ENCODE measurements at places on chromosomes 7 and 10.

- no peak for DNase-seq
Observed at GRCh38 chr7:106603346-106603745, 57.6 kb downstream of the CCDC71L start.

GRCh38 chr10:34406463-34407323, 408.4 kb downstream of the PARD3 start:
- DNase-seq: no peak

DNA sequence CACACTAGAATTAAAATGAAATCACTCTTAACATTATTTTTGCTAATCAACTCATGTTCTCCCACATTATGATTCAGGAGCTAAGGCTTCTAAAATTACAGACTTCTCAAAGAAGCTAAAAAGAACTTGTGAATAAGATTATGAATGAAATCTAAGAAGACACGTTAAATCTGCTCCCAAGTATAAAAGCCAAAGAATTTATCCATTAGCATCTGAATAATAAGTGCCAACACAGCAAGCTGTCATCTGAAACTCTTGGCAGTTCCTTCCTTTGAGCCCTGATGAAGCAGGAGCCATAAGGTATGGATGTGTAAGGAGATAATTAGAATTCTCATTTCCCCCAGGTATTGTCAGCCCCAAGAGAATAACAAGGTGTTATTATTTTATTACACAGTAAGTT, 50.3 kb downstream of the TPK1 start:
- DNase-seq: no peak

GRCh38 chr10:126670056-126670894, at the start of gene C10orf90:
C10orf90 (minus strand) TSS chr10:126670693; CDS start chr10:126670480, 213 bp downstream.
- no peak for DNase-seq

DNA sequence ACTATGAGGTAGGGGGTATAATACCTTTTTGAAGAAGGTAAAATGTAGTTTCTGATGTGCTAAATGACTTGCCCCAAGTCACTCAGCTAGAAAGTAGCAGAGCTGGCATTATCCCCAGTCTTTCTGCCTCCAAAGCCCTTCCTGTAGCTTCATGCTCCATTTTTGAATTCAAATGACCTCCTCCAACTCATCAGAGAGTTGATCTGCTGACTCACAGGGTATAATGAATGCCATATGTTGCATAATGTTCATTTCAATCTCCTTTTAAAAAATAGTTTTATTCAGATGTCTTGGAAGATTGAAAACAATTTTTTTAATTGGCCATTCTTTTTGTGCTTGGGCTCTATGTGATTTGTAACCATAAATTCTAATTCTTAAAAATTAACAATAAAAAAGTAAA, 272.8 kb upstream of the IMMP2L start:
- DNase-seq: no peak

GRCh38 chr7:34087892-34088891, 182.9 kb downstream of the BMPER start:
- no peak for DNase-seq

DNA sequence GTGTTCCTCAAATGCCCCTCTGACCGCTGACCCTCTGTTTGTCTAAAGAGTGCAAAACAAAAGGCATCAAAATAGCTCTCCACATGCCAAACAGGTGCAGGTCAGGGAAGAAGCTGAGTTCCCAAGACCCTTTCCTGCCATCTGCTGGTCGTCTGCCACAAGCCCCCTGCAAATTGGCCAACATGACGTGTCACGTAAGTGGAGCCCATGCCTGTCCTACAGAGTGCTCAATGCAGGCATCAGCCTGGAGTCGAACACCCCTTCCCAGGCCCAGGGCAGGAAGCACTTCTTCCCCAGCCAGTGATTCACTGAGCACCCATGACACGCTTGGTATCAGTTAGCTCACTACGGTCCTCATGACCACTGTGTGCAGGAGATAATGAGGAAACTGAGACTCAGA, 14.1 kb downstream of the TMEM72 start:
- no peak for DNase-seq

DNA sequence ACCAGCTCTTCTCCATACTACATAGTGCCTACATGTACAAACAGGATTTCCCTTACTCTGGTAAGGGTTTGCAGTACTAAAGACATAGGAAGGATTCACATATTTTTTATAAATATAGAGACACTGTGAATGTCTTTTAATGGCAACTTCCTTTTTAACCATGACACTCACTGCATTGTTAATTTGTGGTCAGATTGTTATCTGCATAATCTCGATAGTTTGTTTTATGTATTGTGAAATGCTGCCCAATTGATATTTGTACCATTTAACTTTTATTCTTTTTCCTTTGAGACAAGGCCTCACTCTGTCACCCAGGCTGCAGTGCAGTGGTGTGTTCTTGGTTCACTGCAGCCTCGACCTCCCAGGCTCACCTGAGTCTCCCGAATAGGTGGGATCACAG, 39.7 kb downstream of the SP8 start:
- no peak for DNase-seq

- DNase-seq: peak; percentile 31
Observed at GRCh38 chr7:157432541-157432956, 95.7 kb downstream of the DNAJB6 start.

- DNase-seq: no peak
Observed at GRCh38 chr7:15559416-15559928, 2.3 kb downstream of the AGMO start.

DNA sequence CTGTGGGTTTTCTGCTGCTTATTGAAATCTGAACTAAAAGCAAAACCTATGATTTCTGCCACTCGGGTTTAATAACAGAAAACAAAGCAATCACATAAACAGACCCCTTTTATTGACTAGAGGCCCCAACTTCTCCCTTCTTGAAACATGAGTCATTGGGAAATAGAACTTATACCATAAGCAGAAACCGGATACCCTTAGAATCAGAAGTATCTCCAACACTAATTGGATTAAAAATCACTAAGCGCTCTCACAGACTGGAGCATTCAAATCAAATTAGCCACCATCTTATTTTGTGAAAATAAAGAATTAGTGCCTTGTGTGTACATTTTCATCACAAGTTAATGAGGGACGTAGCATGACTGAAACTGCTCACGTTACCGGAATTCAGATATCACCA, 206.9 kb downstream of the WDR11 start:
- no peak for DNase-seq

DNA sequence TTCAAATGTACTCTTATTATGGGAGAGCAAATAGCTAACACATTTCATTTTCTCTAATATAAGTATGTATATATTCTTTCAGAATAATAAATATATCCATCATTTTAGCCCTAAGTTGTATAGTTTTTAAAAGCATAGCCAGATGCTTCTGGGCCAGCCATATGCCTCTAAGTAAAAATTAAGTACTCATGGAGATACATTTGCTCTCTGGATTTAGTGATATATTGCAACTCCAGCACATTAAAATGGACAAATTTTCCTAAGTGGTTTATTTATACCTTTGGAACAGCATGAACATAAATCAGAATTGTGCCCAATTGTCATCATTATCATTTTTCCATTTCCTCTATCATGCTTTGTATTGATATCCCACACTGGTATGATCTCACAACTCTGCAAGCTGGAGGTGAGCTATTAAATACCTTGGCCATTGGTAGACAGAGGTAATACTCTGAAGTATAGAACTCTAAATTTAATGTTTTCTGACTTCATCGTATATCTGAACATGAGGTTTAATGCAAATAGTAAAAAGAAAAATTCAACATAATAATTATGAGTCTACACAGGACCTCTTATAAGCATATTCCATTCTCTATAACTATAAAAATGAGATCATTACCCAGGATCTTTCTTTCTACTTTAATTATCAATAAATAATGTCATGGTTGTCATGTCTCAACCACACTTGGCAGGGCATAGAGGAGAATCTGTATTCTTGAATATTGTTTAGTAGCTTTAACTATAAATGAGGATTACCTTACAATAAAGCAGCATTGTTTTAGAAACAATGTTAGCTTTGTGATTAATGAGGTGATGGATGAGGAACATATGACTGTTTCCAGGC, 90.8 kb downstream of the AGMO start:
- no peak for DNase-seq

GRCh38 chr7:76409537-76409936, at the start of gene SSC4D:
SSC4D (minus strand) TSS chr7:76409697; CDS start chr7:76404439, 5,258 bp downstream.
- no peak for DNase-seq

DNA sequence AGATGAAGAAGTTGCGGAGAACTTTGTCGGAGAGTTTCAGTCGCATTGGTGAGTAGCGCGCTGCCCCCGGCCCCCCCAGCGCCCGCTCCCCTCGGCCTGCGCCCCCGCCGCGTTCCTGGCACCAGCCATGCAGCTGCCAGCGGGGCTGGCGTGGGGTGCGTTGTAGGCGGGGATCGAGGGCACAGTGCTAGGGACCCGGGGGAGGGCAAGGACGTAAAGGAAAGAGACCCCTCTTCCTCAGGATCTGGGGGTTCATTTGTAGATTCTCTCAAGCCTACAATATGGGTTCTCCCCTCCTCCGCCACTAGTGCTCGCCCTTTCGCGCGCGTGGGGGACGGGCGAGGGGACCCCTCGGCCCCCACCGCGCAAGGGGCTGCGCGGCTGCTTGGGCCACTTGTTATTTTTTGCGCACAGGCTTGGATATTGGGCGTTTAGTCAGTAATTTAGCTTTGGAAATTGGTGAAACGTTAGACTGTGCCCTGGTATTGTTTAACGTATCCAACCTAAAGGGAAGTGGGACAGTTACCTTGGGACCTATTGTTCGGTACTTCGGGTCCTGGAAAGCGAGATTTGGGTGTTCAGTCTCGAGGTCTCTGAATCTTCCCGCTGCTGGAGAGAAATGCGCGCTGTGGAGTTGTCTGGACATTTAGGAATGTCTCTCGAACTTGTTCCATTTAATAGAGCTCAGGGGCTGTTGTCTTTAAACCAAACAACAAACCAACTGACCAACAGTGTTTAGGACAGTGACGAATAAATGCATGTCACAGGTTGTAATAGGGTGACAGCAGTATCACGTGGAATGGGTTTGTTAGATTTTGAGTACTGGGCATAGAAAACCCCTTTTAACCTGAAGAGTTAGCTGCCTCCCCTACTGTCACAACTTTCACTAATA, 796 bp downstream of the CDK14 start:
- DNase-seq: no peak

DNA sequence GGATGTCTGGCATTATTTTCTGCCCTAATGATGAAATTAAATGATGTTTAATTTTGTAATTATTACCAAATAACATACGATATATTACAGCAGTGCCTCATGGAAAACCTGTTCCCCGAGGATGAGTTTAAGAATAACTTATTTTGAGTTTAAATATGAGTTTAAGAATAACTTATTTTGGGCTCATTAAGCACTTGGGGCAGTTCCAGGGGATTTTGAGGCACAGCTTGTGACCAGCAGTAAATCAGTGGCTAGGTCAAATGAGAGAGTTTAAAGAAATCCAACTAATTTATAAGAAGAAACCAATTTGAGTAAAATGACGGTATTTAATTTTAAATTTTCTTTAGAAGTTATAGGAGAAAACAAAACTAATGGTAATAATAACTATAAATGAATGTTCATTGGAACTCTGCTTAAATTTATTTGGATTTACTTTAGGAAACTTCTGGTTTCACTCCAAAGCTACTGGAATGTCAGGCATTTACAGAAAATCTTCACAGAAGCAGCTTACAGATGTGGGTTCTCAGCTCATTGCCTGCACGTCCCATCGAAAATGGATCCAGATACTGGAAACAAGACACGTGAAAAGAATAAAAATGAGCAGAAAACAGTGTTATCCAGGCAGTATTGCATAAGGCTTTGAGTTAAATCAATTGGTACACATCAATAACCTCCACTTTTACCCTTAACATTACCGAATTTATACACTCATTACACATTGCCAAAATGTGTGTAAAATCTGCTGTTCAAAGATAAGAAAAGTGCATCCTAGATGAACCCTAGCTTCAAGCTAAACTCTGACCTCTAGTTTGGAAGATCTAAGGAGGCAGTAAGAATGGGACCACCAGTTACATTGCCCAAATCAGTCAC, 784.5 kb upstream of the IGFBP3 start:
- DNase-seq: no peak

GRCh38 chr7:116213361-116214130, 3.2 kb downstream of the TES start:
- DNase-seq: no peak

DNA sequence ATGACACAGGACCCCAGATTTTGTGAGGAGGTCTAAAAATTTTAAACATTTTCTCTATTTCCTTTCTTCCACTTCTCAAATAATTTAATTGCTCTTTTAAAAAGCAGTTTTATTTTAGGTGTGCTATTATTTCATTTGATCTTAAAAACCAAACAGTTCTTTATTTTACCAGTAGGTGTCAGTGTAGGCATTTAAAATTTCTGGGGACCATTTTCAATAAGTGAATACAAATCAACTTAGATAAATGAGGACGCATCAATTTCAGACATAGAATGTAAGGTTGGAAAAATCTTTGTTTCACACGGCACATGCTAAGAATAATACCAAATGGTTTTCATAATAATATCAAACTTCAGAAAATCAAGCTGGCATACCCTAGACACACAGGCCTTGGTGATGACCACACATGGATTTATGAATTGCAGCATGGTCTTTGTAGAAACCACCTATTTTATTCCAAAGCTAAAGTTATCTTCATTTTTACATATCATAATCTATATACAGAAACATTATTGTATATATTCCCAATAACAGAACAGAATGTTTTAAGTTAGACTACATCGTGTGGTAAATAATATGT, 127.6 kb upstream of the SLC26A5 start:
- DNase-seq: peak; percentile 27

GRCh38 chr10:28496481-28496961, 36.4 kb upstream of the WAC start:
- no peak for DNase-seq

- peak; percentile 5 for DNase-seq
Observed at GRCh38 chr10:120131183-120131582, 238.7 kb downstream of the SEC23IP start.

DNA sequence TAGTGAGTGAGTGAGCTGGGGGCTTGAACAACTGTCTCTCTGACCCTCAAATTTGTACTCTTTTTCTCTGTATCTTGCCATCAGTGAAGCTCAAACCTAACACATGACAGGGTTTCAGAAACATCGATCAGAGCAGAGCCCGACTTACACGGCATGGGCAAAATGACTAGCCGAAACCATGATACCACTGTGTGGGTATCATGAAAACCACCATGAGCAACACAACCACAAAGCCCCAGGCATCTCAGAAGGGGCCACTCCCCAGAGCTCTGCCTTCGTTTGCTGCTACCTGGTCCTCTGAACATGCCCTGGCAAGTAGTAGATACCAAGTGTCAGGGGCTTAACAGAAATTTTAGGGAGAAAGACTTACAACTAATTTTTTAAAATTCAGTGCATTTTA, 308.5 kb downstream of the WDR11 start:
- DNase-seq: peak; percentile 57

- DNase-seq: no peak
Observed at GRCh38 chr7:95543312-95543711, 53.0 kb downstream of the PDK4 start.

DNA sequence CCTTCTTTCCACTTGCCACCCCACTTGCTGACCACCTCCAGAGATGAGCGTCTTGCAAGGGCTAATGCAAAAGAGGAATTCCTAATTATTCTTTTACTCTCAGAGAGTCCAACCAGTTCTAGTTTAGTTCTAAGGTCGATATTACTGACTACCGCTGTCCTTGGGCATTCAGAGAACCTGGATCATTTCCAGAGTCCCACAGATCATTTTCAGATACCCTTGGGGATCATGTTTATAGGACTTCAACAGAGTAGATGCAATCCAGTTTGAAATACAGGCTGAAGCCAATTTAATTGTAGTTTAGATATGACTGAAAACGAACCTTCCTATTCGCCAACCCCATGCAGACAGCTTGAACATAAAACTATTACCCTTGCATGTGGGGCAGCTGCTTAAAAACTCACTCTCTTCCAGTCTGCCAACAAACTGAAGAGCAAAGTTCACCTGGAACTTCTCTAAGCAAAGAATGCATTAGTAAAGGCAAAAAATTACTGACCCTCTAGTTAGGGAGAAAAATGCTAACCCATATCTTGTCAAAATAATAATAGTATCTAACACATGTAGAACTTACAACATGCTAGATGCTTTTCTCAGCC, 22.4 kb downstream of the CFAP69 start:
- no peak for DNase-seq

Measured in activated CD4-positive, alpha-beta T cell treated with anti-CD3 and anti-CD28 coated beads, Interleukin-2, Interleukin-6, amounts not matched to agents 100 ng/mL and 50 ng/mL, durations not matched to agents 16 hours and 8 hours (primary cell).